ENCODE measurements at places on chromosomes 2 and 18. TPM values are rescaled to one million over a fixed set of nuclear protein-coding genes. Genes with fewer than 3 reads are reported as not detected.

Gene FNDC4
- total RNA-seq: not detected

Gene IL1RN
- total RNA-seq: 17.7 TPM

Gene PROKR1
- not detected for total RNA-seq

Gene MTA3
- 87.5 TPM for total RNA-seq

Gene UGT1A6
- total RNA-seq: not detected

Gene SERPINB5
- 7.4 TPM for total RNA-seq

Gene EGR4
- total RNA-seq: not detected

Gene TUBA4A
- 131 TPM for total RNA-seq

Gene CYRIA
- 0.53 TPM for total RNA-seq

Gene BUB1
- total RNA-seq: 9.1 TPM

DNA sequence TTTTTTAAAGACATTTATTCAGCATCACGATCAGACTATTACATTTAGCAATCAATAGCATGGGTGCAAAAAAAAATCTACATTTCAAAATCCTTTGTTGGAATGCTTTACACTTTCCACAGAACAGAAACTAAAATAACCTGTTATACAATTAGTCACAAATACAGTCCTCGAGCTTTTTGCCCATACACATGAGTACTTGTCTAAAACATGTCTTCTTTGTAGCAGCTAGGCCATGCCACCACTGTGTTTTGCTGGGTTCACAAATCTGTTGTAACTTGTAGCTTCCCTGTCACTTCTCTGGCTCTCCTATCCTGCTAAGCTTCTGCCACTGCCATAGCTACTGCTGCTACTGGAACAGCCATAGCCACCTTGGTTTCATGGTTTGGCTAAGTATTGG lies 24.4 kb upstream of the ADAM23 start:
- no peak for DNase-seq

- no peak for DNase-seq
Measured at GRCh38 chr2:173854840-173855239, 110.3 kb downstream of the SP3 start.

DNA sequence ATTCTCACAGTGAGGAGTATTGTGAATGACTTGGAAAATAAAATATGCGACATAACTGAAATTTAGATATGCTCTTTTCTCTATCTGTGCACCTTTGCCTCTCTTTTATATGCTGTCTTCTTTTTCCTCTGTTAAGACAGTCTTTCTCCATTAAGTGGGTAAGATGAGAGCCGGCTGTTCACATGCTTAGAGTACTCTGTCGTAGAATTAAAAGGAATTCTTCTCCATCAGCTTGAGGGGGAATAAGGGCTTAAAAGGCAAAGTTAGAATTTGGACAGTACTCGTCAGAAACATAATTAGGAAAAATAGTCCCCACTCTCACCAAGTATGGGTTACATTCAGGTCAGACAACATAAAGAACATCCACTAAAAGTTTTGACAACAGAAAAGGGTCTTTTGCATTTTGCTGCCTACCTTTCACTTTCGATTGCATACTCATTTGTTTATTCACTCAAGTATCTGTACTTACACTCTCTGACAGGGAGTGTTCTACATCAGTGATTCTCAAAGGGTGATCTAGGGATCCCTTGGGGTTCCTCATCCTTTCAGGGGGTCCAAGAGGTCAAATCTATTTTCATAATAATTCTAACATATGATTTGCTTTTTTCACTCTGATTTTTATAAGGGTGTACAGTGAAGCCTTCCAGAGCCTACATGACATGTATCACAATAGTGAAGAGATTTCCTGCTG lies 48.0 kb downstream of the ARHGAP15 start:
- DNase-seq: no peak

DNA sequence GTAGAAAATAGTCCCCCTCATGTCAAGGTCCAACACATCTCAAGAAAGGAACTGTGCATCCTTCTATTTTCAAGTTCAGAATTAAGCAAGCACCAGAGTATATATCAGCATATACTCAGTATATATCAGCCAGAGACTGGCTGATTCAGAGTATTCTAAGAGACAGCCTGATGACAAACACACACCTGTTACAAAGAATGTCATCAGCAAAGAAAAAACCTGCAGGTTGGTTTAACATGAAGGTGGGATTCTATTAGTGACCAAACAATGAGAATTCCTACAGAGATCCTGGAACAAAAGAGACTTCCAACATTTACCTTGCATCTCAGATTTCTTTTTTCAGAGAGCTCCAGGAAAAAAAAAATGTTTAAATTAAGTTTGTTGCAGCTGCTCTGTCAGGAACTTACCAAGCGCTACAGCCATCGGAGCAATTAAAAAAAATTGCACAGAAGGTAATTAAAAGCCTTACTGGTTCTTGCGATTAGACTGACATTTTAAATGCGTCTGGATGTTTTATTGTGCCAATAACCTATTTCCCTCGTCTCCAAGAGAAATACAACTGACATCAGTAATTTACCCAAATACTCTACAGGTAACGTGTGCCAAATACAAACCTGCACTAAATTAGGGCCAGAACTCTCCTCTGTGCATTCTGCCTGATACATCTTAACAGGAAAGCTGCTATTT lies 218.1 kb downstream of the HNMT start:
- DNase-seq: no peak

DNA sequence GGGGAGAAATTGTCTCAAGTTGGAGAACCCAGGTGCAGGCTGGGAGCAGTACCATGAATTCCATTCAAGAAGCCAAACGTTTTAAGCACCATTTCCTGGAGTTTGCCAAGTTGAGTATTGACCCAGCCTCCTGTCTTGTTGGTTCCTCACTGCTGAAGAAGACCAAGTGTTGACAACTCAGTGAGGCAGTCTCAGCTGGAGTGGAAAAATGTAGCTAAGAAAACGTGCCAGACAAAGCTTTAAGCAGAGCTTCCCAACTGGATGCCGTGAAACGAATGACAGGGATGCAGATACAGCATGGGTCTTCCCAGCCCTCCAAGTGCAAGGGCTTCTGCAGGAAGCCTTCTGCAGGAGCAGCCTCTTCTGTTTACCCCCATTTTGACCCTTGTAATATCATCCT lies 778 bp upstream of the INPP1 start:
- no peak for DNase-seq

DNA sequence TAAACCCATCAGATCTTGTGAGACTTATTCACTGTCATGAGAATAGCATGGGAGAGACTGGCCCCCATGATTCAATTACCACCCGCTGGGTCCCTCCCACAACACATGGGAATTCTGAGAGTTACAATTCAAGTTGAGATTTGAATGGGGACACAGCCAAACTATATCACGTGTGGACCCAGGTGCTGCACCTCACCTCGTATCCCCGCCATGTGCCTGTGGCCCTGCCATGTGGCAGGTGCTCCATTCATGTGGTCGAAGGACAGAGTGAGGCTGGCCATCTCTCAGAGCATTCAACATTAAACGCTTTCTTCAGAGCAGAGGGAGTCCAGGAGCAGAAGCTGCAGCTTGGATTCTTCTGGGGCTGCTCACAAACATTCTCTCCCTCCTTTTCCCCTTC lies 32.3 kb downstream of the MROH2A start:
- peak; percentile 17 for DNase-seq

DNA sequence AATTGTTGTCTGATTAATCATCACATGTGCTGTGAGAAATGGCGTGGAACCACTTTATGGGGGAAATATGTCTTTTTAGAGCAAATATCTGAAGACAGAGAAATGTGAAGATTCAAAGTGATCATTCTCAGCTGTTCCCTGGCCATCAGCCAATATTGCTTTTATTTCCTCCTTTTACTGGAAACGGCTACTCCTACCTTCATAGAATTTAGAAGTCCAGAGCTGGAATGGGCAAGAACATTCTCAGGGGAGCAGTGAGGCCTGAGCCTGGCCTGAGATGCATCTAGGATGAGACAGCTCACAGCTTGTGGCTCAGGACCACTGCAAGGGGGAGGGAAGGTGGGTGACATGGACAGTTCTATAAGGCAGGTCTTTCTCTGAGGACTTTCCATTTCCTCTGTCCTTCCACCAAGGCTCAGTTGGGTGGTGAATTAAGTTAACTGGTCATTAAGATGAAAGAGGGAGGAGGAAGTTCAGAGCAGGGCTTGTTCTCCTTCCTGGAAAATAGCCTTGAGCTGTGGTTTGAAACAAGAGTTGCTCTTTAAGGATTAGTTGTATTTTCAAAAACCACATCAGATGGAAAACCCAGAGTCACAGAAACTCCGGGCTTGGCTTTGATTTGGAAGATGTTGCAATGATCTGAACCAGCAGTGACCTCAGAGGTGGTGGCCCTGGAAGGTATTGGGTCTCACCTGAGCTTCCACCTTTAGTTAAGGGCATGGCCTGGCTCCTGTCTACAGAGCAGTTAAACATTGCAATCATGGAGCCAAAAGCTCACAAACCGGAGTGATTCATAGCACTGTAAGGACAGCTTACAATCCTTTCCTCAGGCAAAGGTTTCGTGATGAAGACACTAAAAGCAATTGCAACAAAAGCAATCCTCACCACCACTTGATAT lies 144.3 kb downstream of the VAPA start:
- DNase-seq: no peak

- no peak for DNase-seq
Measured at GRCh38 chr2:221529177-221529942, 42.7 kb downstream of the EPHA4 start.

DNA sequence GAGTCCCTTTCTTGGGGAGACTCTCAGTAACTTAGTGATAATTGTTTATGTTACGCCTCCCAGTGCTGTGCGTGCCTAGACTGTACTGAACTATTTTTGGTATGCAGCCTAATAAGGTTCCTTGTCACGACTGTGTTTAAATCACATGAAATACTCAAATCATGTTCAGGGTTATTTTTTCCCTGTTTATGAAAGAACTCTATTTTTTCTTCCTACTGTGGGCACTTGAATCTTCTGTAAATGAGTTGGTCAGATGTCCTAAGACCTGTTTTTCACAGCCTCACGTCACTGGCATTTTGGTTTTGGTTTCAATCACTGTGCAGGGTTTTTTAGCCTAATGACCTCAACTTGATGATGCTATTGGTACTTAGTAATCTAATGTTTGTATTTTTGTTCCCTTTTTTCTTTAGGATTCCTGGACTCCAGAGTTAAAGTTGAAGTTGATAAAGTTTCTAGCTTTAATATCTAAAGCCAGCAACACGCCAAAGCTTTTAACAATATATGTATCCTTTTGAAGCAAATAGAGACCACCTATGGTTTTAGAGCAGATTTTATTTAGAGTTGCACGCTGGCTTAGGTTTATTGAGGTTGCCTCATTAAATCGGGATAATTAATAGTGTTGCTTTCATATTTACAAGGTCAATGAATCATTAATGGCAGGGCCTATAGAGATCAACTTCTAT lies 24.0 kb downstream of the ARMC9 start:
- no peak for DNase-seq

DNA sequence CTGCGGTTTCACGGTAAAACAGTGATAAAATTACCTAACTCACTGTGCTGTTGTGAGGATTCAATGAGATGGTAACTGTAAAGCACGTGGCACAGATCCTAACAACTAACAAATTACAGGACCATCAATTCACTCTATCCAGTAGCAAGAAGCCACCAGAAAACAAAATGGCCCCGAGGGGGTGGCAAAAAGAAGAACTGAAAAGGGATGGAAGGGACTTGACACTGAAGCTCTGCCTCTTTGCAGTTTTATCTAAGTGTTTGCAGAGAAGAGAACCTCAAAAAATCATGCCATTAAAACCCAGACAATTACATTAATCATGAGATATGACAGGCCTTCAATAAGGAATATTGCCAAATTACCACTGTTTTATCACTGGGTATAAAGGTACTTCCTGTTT lies 46.7 kb downstream of the IRS1 start:
- no peak for DNase-seq

DNA sequence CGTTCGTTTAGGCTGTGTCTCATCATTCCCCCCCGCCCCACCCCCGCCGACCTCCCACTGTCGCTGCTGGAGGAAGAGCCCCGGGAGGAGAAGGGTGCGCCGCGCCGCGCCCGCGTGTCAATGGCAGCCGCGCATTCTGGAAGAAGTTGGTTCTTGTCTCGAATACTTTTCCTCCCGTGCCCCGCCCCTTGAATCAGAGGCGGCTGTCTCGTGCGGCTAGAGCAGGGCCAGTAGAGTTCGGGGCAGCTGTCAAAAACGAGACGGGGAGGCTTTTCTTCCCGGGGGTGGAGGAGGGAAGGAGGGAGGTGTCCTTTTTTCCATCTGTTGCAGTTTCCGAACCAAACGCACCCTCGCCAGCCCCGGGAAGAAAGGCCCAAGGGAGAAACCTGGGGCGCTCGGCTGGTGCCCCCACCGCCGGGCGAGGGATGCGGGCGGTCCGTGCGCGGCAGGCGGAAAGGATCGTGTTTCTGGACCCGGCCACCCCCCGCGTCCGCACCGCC lies 410 bp upstream of the TGIF1 start:
- no peak for DNase-seq

DNA sequence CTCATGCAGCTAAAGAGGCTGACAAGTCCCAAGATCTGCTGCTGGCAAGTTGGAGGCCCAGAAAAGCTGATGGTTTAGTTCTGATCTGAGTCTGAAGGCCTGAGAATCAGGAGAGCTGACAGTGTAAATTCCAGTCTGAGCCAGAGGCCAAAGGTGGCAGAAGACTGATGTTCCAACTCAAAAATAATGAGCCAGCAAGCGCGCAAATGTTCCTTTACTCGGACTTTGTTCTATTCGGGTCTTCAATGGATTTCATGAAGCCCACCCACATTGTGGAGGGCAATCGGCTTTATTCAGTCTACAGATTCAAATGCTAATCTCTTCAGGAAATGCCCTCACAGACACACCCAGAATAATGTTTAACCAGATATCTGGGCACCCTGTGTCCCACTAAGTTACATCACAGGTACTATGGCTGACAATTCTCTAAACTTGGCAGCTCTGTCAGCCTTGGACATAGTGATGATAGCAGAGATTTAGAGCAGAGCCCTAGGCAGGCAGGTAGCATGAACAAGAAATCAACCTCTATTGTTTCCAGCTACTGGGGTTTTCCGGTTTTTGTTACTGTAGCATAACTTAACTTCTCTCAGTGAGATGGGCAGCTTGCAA lies 318.5 kb downstream of the HRH4 start:
- peak; percentile 70 for DNase-seq

DNA sequence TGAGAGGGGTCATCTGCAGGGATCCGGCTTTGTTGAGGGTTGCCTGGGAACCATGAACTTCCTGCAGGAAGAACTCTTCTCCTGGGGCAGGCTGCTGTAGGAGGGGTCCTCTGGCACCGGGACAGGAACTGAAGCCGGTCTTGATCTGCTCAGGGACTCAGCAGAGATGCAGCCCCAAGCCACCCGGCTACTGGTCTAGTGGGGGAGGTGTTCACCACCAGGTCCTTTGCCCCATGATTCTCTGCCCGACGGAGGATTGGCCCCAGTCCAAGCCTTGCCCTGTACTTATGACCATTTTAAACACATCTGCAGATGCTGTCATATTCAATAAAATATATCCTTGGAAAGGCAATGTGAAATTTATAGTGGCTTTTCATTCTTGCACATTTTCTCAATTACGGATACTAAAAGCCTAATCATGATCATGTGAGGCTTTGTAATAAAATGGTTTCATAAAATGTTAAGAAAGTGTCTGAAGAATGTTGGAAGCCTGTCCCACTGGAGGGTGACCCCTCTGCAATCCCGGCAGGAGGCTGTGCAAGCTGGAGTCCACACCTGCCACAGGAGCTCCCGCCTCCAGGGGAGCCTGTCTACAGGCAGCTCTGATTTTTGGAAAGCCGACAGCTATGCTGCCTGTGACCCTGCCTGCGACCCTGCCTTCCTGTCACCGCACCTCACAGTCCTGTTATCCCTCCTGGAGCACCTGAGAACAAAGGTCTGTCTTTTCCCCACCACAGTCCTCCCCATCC lies 98.8 kb upstream of the TAF1B start:
- DNase-seq: peak; percentile 80
